ENCODE measurements at places on chromosomes 16 and 17.
A peak's percentile ranks its signal among the peaks of the same experiment; 100 is the strongest.

DNA sequence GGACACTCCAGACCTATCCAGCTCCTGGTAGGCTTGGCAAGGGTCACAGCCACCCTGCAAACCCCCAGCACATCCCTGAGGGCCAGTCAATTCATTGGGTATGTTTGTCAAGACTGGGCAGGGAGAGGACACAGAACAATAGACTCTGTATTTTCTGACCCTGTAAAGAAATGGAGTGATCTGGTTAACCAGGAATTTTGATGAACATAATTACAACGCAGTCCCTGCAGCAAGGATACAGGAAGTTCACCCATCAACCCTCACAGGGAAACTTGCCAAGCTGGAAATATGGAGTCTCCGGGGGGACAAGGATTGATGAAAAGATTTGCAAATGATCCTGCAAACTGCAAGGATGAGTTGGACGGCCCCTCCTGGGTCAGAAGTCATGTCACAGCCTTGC is 126.1 kb upstream of the RCVRN start:
- no peak for DNase-seq

- DNase-seq, result no peak
Measured at GRCh38 chr17:16122697-16123434, 92.5 kb downstream of the NCOR1 start.

DNA sequence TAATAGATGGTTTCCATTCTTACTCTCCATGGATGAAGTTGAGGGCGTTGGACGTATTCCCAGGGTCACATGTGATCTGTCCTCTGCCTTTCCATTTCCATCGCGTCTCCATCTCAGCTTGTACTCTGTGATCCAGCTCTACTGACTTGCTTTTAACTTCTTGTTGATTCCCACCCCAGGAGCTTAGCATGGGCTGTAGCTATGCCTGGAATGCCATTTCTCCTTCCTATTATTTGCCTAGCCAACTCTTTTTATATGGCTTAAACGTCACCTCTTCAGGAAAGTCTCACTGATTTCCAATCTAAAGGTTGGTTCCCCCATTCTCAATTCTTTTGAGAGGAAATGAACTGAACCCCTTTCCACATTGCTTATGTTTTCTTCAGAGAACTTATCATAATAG is 475.9 kb downstream of the XYLT1 start:
- DNase-seq, result no peak

GRCh38 chr16:8620535-8620934 is 963 bp upstream of the METTL22 start:
- no peak for DNase-seq

- peak; percentile 35 for DNase-seq
Measured at GRCh38 chr16:50282010-50282538, 15.7 kb downstream of the ADCY7 start.

GRCh38 chr17:81931557-81932332 is 4.2 kb upstream of the MAFG start:
- no peak for DNase-seq

GRCh38 chr17:10071141-10071540 is 127.3 kb downstream of the GAS7 start:
- DNase-seq, result no peak

GRCh38 chr17:61157246-61157886 is 242.3 kb upstream of the TBX2 start:
- no peak for DNase-seq

DNA sequence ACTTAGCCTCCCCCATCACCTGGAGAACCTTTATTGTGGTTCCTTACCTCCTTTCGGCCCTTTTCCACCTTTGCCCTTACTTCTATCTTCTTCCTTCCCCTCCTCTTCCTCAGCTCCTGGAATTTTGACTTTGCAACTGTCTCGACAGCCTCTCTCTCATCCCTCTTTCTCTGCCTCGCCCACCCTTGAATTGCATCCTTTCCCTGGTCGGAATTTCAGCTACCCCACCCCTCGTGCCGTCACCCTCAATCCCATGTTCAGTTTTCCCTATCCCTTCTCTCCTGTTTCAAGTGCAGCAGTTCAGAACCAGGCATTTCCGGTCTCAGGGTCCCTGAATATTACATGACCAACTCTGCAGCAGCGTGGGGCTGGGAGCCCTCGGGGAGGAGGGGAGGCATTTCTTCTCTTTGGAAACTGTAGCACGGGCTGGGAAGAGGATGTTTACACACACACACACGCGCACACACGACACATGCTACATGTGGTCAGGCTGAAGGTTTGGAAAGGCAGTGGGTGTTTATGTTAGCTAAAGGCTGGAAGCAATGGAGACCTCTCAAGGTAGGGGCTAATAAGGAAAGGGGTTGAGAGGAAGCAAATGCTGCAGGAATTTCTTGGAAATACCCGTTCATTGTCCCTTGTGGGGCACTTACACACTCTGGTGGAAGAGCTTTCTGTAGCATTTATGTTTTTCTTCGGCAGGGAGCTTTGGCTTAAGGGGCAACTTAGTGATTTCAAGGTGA is 971 bp downstream of the MINK1 start:
- no peak for DNase-seq

- DNase-seq, result no peak
Measured at GRCh38 chr17:52283872-52284271, 125.4 kb upstream of the CA10 start.

DNA sequence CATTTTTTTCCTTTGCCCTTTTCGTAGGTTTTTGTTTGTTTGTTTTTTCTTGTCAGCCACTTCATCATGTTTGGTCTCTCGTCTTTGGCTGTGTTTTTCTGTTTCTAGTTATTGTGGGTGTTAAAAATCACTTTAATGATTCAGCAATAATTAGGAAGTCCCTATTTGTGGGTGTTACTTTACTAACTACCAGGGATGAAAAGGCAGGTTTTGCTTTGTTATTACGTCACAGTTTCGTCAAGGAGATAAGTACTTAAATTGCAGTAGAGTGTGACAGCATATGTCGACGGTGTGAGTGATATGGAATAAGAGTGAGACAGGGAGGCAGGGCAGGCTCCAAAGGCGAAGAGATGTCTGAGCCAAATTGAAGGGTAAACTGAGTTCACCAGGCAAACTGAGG is 479.6 kb downstream of the WWOX start:
- no peak for DNase-seq

DNA sequence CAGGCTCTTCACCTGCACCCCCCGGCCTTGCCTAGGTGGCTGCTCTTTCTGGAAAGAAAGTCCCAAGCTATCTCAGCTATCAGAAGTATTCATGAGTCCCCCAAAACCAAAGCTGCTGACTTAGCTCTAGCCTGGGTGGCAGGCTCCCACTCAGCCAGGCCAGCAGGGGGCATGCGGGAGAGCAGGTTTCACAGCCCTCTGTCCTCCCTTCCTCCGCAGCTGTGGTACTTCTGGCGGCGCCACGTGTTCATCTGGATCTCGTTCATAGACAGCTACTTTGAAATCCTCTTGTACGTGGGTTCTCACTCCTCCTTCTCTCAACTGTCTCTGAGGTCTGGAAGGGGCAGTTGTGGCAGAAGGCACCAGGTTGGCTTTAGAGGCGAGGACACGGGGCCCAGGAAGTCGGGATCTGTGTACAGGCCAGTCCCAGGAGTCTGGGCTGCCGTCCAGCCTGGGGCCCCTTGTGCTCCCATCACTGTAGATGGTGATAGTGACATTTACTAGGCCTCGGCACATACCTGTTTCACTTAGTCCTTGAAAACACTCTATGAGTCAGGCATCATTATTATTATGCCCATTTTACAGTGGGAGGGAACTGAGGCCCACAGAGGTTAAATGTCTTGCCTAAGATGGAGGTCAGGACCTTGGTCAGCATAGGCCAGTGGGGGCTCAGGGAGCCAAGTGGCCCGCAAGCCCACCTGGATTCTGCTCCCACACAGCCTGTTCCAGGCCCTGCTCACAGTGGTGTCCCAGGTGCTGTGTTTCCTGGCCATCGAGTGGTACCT is 12.9 kb downstream of the TRPV2 start:
- no peak for DNase-seq

GRCh38 chr16:87461466-87461991 is 31.3 kb downstream of the ZCCHC14 start:
- DNase-seq, result no peak

DNA sequence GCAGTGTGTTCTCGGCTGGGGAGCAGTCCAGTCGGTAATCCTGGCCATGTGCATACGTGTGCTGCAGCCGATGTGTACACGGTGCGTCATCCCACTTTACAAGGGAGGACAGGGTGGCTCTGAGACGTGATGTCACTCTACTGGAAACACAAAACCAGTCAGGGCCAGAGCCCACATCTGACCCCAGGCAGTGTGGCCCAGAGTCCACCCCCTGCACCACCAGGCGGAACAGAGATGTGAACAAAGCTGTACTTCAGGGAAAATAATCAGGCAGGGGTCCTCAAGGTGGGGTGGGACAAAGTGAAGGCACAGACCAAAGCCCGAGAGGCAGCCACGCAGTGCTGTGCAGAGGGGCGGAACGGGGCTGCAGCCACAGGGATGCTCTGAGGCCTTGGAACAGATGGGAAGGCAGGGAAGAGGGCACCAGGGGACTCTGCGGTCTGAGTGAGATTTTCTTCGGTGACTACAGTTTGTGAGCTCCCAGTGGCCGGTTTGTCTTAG is 181.5 kb downstream of the ZNF423 start:
- no peak for DNase-seq

- no peak for DNase-seq
Measured at GRCh38 chr17:31541559-31541958, 150.1 kb downstream of the RAB11FIP4 start.
